Activated CD8-positive, alpha-beta memory T cell treated with anti-CD3 and anti-CD28 coated beads for 1 hour (primary cell): ENCODE measurements at places on chromosomes 2 and 18.

DNA sequence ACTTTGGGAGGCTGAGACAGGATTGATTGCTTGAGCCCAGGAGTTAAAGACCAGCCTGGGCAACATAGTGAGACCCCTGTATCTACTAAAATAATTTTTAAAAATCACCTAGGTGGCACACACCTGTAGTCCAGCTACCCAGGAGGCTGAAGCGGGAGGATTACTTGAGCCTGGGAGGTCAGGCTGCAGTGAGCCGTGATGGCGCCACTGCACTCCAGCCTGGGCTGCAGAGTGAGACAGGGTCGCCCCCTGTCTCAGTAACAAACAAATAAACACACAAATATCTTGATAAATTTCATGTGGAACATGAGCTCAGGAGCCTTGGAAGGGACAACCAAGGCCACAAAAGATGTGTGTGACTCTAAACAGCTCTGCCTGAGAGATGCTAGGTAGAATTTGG is 11.7 kb upstream of the ANKRD53 start:
- no peak for DNase-seq

DNA sequence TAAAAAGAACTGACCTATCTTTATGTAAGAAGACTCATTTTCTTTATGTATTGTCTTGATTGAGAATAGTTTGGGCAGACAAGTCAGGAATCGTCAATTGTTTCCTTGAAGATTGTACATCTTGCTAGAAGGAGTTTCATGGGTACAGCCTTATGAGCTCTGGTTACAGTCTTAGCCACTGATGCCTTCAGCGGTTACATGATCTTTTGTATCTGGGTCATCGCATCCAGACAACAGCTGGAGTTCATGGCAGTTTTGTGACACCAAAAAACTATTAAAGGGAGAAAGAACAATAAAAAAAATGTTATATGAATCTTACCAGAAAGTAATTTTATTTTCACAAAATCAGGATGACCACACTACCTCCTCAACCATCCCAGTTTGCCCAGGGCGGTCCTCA is 520.5 kb upstream of the CDH7 start:
- no peak for DNase-seq

- no peak for DNase-seq
Measured at GRCh38 chr2:235496239-235496621, 2.4 kb downstream of the AGAP1 start.

DNA sequence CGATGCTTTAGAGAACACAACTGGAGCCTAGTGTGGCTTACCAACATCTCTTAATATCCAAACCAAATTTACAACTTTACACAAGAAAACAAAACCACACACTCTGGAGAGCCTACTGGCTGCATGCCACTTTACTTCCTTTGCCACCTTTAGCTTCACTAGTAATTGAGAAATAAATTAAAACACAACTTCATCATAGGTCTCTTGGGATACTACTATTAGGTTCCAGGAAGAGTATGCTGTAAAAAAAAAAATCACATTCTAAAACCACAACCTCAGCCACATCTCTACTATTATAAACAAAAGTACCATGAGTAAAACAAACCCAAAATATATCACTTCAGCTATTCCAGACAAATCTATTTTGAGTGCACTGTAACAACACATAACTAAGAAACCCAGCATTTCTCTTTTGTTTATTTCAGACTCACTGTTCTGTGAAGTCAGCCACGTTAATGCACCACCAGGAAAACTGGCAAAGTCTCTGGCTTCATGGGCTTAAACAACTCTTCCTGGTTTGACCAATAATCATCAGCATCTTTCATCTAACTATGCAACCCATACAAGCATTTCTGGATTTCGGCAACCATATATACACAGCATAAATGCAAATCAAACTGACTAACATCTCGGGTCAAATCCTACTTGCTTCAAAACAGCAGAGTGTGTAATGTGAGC is 59.1 kb downstream of the REV1 start:
- DNase-seq: no peak

GRCh38 chr18:32355896-32356295 is 114.8 kb downstream of the GAREM1 start:
- DNase-seq: no peak

DNA sequence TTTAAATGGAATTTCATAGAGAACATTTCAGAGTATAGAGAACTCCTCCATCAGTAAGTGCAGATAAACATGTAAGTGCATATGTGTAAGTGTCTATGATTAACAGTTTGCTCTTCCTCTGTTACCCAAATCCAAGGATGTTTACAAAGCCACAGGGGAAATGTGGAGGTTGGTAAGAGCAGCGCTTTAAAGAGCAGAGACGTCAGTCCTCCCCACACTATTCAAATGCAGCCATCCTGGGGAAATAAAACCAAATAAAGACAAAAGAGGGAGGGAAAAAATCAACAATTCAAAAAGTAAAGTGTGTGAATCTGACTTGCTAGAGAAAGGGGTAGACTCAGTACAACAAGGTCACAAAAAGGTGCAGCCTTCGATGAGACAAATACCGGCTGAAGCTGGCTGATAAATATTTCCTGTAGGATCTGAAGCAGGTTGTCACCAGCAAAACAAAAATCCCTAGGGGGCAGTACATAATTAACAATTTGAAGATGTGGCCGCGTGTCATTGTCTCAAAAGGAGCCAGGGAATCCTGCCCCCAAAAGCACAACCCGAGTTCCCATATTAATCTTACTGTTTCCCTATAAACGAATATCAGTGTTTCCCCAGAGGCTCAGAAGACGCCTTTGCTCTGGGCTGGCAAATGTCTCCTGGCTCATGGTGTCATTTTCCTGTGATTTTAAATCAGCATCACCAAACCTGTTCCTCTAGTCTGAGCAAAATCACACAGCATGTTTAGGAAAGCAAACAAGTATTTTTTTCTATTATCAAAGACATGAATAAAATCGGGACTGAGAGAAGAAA is 216.5 kb downstream of the CDCA7 start:
- DNase-seq: no peak

- no peak for DNase-seq
Measured at GRCh38 chr2:100136310-100136709, 6.1 kb downstream of the AFF3 start.

- no peak for DNase-seq
Measured at GRCh38 chr2:80151248-80151647, 153.3 kb downstream of the LRRTM1 start.

DNA sequence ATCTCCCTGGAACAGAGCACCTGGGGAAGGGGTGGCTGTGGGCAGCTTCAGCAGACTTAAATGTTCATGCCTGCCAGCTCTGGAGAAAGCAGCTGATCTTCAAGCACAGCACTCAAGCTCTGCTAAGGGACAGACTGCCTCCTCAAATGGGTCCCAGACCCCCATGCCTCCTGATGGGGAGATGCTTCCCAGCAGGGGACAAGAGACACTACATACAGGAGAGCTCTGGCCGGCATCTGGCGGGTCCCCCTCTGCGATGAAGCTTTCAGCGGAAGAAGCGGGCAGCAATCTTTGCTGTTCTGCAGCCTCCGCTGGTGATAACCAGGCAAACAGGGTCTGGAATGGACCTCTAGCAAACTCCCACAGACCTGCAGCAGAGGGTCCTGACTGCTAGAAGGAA is 294.8 kb downstream of the RND3 start:
- DNase-seq: no peak

- DNase-seq: no peak
Measured at GRCh38 chr18:44423814-44424644, 256.7 kb upstream of the SETBP1 start.

GRCh38 chr2:23772056-23772455 is 154.9 kb downstream of the ATAD2B start:
- DNase-seq: no peak

DNA sequence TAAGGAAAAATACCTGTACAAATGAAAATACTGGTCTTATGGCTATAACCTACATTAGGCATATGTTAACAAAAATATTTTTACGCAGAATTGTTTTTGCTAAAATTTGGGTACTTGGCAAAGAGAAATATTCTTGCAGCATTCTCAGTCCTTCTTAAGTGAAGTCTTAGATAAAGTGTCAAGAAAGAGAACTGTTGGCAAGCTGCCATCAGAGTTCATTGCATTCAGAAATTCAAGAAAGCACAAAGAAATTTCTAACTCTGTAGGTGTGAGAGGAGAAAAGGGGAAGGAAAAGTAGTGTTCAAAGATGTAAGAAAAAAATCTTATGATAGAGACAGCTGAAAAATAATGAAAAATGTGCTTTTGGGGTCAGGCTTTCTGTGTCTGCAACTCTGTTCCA is 86.7 kb downstream of the IRS1 start:
- DNase-seq: no peak

DNA sequence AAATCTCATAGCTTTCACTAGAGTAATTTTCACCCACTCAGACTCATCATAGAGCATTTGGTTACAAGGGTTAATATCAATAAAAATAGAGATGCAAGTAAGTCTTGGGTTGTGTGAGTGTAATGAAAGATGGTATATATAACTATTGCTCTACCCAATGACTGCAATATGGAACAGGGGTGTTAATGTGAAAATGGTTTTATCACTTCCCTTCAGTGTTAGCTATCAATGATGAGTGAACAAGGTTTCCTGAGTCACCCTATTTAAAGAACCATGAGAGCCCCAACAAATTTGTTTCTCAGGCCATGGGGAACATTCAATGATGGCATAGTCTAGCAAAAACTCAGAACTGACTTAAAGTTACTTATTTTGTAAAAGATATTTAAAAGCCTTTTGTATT is 1133.6 kb upstream of the ZEB2 start:
- no peak for DNase-seq

- no peak for DNase-seq
Measured at GRCh38 chr2:30261695-30262211, 30.4 kb downstream of the LBH start.

DNA sequence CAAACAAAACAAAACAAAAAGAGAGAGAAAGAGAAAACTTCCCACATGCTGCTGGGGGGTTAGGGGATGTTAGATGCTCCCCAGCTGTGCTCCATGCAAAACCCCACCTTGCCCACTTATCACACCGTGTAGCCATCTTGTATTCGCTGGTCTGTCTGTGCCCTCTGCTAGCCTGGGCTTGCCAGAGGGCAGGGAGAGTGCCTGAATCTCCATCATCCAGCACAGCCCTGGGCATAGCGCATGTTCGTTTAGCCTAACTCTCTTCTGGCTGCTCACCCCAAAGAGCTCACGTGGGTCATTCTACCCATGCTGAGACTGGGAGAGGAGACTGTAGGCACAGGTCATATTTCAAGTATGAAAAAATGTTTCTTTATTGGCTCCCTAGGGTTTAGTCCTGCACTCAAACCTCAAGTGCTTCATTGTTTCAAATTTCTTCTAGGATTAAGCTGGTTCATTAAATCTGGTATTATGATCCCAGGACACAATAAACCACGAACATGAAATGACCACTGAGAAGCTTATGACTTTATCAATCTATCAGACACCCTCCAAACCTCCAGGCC is 100.5 kb downstream of the KCNF1 start:
- no peak for DNase-seq

DNA sequence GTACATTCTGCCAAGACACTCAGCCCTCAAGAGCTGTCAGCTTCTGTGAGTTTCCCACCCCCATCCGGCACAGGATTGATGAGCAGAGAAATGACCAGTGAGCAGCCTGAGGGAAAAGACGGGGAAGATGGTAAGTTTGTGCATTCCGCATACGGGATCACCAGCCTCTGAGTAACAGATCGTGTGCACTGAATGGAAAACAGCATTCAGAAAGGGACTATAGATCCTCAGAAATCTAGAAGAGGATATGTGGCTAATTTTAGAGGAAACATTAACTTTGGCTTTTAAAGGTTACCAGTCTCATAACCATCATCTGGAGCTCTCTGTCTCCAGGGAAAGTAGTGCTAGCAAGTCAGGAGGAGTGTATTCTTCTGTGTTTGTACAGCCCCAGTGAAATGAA is 326.0 kb downstream of the TGIF1 start:
- DNase-seq: no peak

DNA sequence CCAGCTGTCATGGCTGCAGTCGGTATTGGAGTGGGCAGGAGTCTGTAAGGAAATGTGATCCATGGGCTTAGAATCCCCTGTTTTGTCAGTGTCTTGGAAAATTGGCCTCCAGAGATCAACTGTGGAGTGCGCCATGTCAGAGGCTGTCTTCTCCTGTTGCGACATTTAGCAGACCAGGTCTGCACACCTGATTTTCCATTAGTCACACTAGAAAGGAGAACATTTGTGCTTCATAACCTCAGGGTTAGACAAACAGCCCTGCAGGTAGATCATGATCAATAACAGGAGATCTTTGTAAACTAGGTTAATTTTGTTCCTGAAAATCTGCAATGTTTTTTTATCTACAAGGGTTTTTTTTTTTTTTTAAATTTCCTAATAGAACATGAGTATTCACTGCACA is 28.0 kb downstream of the LDLRAD4 start:
- no peak for DNase-seq

DNA sequence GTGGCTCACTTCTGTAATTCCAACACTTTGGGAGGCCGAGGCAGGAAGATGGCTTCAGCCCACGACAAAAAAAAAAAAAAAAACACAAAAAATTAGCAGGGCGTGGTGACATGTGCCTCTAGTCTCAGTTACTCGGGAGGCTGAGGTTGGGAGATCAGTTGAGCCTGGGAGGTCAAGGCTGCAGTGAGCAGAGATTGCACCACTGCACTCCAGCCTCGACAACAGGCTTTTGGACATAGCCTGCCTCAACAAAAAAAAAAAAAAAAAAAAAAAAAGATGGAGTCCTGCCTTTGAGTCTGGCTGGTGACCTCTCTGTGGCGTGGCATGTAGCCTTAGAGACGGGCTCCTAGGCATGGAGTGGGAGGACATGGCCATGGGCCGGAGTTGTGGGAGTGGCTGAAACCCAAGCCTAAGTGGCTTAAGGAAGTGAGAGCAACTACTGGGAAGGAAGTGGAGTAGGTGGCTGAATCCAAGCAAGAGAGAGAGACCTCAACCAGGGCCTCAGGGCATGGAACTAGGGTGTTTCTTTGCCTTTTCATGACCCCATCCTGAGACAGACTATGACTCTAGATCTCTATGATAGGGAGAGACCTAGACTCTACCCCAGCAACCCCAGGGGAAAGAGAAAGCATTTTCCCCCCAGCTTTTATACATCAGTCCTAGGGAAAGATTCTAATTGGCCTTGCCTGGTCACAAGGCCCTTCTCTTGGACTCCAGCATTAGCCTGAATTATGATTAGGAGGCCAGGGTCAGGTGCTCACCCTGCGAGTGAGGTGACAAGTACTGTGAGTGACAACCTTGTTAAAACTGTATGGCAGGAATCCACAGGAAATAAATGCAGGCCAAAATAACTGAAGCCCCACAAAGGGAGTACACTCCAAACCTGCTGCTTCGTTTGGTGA is 34.2 kb downstream of the NPAS2 start:
- no peak for DNase-seq

DNA sequence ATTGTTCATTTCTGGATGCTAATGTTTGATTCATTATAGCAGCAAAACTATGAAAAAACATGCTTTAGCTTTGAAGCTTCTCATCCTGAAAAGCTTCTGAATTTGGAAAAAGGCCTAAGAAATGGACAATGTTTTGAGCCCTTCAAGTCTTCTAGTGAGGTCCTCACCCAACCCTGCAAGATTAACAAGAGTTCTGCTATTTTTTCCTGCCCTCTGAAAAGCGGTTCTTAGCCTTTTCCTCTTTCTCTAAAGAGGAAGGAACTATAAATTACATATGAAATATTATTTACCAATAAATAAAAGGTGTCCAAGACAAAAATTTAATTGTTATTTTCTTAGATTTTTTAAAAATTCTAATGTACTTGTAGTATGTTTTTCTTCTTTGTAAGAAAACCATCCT is 19.9 kb upstream of the CDH19 start:
- DNase-seq: no peak
